Hindlimb muscle (tissue), 1 donor: ENCODE measurements at places on chromosomes 11 and 22. TPM values are rescaled to one million over a fixed set of nuclear protein-coding genes. Genes with fewer than 3 reads are reported as not detected.

- no peak for DNase-seq
Measured at GRCh38 chr11:35859301-35859700, 84.6 kb upstream of the LDLRAD3 start.

Gene ADM2
- polyA plus RNA-seq = 0.26 TPM

GRCh38 chr11:134481135-134481534 lies 69.1 kb upstream of the B3GAT1 start:
- DNase-seq = no peak

Gene PRR14L
- polyA plus RNA-seq = 19.5 TPM

Gene SAA1
- not detected for polyA plus RNA-seq

DNA sequence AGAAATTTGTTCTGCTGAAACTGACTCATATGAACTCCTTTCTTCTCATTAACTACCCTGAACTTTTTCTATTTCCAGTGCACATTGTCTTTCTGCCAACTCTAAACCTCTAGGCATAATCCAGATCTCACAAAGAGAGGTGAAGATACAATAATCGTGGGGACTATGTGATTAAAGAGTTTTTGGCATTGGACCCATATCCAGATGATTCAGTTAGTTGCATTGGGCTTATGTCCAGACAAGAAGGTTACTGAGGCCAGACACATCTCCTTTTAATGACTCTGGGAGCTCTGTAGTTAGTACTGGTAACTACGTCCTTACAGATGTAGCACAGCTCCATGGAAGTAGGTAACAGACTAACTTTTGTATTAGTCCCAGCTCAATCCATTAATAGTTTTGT lies 273.0 kb downstream of the CASP12 start:
- no peak for DNase-seq

Gene SERPING1
- 109 TPM for polyA plus RNA-seq

Gene CST6
- polyA plus RNA-seq = not detected

GRCh38 chr11:23897453-23898286 lies 599.2 kb upstream of the LUZP2 start:
- no peak for DNase-seq

GRCh38 chr22:43789452-43789851 lies 22.7 kb downstream of the EFCAB6 start:
- no peak for DNase-seq

Gene DEFB131B
- polyA plus RNA-seq = not detected

- no peak for DNase-seq
Measured at GRCh38 chr11:3796346-3796745, 1.0 kb downstream of the NUP98 start.

Gene BIK
- polyA plus RNA-seq = not detected

- DNase-seq = no peak
Measured at GRCh38 chr11:12064136-12064953, 46.0 kb upstream of the MICAL2 start.

- peak; percentile 36 for DNase-seq
Measured at GRCh38 chr11:11218629-11218986, 134.4 kb downstream of the CSNK2A3 start.

Gene GAL3ST1
- 6.5 TPM for polyA plus RNA-seq

Gene PANX2
- polyA plus RNA-seq = 0.14 TPM

- no peak for DNase-seq
Measured at GRCh38 chr11:75594211-75594610, 32.2 kb downstream of the SERPINH1 start.
